Mammary epithelial cell (primary cell): ENCODE measurements at places on chromosomes 6 and 20. TPM values are rescaled to one million over a fixed set of nuclear protein-coding genes. Genes with fewer than 3 reads are reported as not detected.

DNA sequence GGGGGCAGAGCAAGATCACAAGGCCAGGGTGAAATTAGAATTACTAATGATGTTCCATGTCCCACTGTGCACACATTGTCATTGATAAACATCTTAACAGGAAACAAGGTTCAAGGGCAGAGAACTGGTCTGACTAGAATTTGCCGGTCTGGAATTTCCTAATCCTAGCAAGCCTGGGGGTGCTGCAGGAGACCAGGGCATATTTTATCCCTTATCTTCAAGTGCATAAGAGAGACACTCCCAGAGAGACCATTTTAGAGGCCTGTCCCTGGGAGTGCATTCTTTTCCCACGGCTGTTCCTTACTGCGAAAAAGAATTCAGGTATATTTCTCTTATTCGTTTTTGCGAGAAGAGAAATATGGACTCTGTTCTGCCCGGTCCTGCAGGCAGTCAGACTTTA lies 41.5 kb downstream of the CD83 start:
- DNase-seq, result no peak

DNA sequence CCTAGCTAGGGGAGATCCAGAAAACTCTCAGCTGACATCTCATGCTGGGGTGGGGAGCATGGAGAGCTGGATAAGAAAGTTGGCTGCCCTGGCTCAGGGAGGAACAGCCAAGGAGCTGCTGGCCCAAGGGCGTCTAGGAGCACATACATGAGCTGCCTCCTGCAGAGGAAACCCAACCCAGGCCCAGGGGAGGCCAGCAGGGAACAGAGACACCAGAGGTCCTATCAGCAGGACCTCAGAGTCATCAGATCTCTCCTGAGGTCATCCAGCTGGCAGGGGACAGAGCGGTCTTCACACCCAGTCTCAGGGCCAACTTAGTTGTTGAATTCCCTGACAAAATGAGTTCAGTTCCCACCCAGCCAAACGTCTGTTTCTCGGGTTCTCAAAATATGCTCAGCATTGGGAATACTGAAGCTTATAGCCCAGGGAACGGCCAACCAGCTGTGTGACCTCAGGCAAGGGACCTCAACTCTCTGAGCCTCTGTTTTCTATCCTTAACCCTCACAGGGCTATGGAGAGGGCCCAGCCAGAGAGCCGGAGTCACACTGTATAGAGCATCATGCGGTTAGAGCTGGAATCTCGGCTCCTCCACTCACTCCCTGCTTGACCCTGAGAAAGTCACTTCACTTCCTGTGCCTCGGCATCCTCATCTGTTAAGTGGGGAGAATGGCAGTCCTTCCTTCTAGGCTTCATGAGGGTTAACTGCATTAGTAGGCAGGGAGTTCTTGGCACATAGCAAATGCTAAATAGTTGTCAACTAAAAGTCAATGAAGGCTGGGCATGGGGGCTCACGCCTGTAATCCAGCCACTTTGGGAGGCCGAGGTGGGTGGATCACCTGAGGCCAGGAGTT lies 13.8 kb downstream of the ADA start:
- DNase-seq, result no peak

GRCh38 chr20:41526327-41526726 lies 91.8 kb downstream of the CHD6 start:
- DNase-seq, result no peak

GRCh38 chr20:41123631-41124030 lies 13.7 kb upstream of the PLCG1 start:
- no peak for DNase-seq

The UQCC2 gene
- 46.7 TPM for polyA plus RNA-seq

The HLA-DOB gene
- polyA plus RNA-seq, result 13.3 TPM

The FANCE gene
- 8.8 TPM for polyA plus RNA-seq
